ENCODE measurements at places on chromosomes 13 and 19. TPM values are rescaled to one million over a fixed set of nuclear protein-coding genes. Genes with fewer than 3 reads are reported as not detected.

DNA sequence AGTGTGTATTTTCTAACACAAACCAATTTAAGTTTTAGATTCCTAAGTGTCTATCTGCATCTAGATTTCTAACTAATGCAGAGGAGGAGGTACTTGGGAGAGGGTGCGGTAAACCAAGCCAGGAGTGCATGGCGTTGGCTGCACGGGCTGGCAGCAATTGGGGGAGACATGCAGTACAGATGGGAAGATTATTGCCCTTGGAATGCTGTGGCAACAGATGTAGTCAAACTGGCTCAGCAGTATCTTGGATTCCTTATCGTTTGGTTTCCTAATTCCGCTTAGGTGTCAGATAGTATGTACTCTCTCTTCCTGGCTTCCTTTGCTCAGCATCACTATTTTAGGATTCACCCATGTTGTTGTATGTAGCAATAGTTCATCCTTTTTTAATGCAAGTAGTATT is 29.4 kb upstream of the STK24 start:
- DNase-seq, result no peak

- DNase-seq, result no peak
These were observed 40.2 kb downstream of the CILP2 start for GRCh38 chr19:19578252-19578651.

GRCh38 chr13:91123456-91124127 is 223.9 kb upstream of the MIR17HG start:
- DNase-seq, result no peak

OR4F17 gene
- not detected for polyA plus RNA-seq

GRCh38 chr19:18102916-18103542 is 5.5 kb downstream of the MAST3 start:
- no peak for DNase-seq

B3GNT3 gene
- 4.1 TPM for polyA plus RNA-seq

NANOS3 gene
- 2.4 TPM for polyA plus RNA-seq

ATCAY gene
- polyA plus RNA-seq, result 1.2 TPM

GIPC3 gene
- polyA plus RNA-seq, result 1.4 TPM

DNA sequence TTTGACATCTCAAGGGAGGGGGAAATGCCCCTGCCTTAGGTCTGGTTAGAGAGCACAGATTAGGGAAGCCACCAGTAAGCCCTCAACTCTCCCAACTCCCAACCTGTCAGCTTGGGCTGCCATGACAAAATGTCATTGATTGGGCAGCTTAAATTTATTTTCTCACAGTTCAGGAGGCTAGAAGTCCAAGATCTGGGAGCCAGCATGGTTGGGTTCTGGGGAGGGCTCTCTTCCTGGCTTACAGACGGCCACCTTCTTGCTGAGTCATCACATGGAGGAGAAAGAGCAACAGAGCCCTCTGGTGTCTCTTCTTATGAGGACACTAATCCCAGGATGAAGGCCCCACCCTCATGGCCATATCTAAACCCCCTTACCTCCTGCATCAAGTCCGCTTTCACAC is 24.2 kb downstream of the C19orf12 start:
- no peak for DNase-seq

GRCh38 chr13:41137241-41137640 is 4.6 kb upstream of the KBTBD6 start:
- no peak for DNase-seq

DNA sequence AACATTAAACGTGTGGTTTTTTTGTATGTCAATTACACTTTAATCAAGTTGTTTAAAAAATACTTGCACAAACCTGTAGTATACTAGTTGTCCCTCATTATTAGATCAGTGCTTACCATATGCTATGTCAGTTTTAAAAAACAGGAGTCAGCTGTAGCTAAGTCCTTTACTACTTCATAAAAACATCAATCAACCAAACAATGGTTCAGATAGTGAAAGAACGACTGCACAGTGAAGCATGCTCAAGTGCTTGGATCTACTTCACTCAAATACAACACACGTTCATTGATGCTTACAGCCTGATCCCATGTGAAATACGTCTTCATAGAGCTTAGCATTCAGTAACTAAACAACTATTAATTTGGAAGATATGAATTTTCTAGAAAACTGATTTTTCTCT is 225.0 kb downstream of the FGF14 start:
- DNase-seq, result no peak

DNA sequence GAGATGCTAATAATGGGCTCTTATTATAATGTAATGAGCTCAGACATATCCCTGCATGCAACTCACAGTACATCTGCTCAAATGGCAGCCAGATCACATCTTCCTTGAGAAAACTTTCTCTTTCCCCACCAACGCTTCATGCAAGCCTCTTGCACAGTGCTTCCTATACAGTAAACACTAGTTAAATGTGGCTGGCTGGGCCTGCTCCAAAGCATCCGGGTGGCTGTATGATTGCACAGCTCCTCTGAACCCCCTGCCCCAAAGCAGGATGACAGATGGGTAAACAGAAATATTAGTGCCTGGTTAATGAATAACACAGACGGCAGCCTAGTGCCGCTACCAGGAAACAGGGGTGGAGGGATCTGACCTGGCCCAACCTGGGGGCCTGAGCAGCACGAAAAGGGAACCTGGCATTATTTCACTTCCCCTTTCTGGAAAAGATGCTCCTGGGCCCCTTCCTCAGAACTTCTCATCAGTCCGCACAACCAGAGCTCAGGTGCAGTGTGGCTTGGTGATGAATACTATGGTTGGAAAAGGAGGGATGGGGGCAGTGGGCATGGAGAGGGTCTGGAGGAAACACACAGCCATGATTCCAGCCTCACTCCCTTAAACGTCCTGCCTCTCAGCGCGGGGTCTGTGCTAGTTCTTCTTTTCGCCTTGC is 10.8 kb downstream of the FFAR2 start:
- DNase-seq, result no peak

GRCh38 chr13:30431269-30431940 is 9.1 kb downstream of the UBE2L5 start:
- DNase-seq, result no peak

DNA sequence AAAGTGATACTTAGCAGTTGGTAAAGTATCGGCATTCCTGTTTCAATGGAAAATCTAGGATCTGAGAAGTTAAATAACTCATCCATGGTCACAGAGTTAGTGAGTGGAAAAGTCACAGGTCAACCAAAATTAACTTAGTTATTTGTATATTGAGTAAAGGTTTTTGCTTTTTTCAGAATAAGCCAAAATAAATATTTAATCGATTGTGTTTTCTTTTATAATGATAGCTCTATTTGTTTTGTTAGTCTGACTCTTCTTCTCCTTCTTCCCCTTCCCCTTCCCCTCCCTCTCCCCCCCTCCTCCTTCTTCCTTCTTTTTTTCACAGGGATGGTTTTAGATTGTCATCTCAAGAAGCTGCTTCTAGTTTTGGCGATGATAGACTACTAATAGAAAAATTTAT is 173.5 kb downstream of the PCCA start:
- no peak for DNase-seq

ZNF808 gene
- 34.3 TPM for polyA plus RNA-seq

DNA sequence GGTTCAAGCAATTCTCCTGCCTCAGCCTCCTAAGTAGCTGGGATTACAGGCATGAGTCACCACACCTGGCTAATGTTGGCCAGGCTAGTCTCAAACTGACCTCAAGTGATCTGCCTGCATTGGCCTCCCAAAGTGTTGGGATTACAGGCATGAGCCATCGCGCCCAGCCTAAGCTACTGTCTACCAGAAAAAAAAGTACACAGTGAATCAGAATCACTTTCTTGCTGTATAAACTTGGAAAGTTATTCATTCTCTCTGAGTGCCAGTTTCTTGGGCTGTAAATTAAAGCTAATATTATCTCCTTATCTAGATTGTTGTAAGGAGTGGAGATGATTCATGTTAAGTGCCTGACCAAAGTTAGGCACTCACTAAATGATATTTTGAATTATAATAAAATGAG is 242.8 kb downstream of the ENOX1 start:
- DNase-seq, result no peak

- DNase-seq, result no peak
These were observed 8.5 kb downstream of the CDX2 start for GRCh38 chr13:27960362-27961226.

DNAAF3 gene
- polyA plus RNA-seq, result not detected

GRCh38 chr13:21316376-21316775 is 139.9 kb downstream of the MRPL57 start:
- DNase-seq, result no peak

DNA sequence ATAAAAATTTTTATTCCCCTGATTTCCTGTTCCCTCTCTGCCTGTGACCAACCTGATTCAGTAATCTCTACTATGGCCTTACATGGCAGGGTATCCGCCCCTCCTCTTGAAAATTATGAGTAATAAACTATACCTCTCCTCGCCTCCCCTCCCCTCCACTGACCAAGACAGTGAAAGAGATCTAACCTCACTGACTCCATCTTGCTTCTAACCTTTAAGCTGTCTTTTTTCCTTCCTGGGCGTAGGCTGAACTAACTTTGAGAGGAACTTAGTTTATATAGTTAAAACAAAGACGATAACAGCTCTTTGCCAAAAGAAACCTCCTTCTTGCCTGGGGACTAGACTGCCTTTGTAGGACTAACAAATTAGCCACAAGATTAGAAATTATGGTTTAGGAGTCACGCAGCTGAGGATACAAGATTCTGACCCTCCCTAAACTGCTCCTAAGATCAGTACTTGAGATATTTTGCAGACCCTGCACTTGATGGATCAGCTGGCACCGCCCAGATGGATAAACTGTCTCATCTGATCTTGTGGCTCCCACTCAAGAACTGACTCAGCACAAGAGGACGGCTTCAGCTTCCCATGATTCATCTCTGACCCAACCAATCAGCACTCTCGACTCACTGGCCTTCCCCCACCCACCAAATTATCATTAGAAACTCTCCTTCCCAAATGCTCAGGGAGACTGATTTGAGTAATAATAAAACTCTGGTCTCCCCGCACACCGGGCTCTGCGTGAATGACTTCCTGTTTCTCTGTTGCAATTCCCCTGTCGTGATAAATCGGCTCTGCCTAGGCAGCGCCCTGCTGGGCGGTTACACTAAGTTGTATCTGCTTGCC is 187.1 kb downstream of the TDRD3 start:
- no peak for DNase-seq

PEAK3 gene
- 0.05 TPM for polyA plus RNA-seq

DNA sequence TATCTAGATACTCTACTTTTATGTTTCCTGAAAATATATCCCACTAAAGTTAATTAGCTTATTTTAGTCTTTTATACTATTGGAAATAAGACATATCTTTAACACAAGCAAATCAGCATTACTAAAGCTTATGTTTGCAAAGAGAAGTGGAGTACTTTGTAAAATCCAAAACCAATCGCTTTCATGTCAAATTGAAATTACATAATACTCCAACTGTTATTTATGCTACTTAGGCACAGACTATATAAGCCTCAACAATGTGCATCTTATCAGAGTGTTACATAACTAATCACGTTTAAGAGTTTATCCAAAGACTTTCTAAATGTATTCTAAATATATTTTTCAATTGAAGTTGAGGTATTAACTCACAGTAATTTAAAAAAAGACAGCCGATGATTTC is 200.0 kb downstream of the PCDH20 start:
- DNase-seq, result no peak

GRCh38 chr13:64066711-64067110 is 2651.1 kb upstream of the PCDH20 start:
- DNase-seq, result no peak

DNA sequence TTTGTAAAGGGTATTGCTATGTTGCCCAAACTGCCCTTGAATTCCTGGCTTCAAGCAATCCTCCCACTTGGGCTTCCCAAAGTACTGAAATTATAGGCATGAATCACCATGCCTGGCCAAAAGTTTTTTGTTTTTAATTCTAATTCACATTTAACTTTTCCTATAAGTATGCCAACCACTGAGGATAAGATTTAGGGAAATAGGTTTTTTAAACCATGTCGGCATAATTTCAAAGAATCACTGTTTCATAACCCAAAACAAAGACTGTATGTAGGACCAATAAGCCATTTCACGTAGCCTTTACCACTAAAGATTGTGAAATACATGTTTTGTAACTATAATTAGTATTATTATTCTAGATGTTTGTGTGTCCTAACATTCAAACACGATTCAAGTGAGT is 8.2 kb downstream of the ZDHHC20 start:
- no peak for DNase-seq

- no peak for DNase-seq
These were observed 16.6 kb upstream of the LRP3 start for GRCh38 chr19:33177417-33177979.

HSD17B14 gene
- 4.2 TPM for polyA plus RNA-seq

DNA sequence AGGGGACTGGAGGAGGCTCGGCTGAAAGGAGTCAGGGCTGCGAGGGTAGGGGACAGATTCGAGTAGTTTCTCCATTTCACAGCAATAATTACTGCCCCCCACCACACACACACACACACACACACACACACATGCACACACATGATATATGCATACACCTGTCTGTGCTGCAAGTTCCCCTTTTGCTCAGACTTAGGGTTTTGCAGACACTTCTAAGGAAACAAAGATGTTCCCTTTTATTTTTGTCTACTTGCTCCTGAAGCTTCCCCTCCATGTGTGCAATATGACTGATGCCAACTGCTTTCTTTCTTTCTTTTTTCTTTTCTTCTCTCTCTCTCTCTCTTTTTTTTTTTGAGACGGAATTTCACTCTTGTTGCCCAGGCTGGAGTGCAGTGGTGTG is 13.4 kb downstream of the MBD3L2B start:
- no peak for DNase-seq

GRCh38 chr13:32549788-32550187 is 11.2 kb upstream of the N4BP2L2 start:
- DNase-seq, result no peak

ABHD13 gene
- 9.8 TPM for polyA plus RNA-seq

KDM4B gene
- polyA plus RNA-seq, result 15.8 TPM

DNA sequence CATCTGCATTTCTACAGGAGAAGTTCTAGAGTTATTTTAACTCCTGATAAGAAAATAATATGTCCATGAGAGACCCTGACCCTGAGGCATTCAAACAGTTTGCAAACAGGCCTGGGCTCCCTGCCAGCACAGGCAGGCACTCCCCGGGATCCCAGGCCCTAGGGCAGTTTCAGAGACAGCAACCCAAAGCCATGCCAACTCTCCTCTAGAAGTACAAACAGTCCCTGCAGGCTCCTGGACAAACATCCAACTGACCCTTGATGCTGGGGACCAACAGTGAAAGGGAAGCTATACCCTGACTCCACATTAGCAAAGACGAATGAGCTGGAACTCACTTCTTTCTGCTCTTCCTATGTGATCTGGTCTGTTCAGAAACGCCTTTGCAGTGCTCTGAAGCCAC is 44.8 kb downstream of the CCDC70 start:
- DNase-seq, result no peak

INAFM1 gene
- 7.1 TPM for polyA plus RNA-seq

DNA sequence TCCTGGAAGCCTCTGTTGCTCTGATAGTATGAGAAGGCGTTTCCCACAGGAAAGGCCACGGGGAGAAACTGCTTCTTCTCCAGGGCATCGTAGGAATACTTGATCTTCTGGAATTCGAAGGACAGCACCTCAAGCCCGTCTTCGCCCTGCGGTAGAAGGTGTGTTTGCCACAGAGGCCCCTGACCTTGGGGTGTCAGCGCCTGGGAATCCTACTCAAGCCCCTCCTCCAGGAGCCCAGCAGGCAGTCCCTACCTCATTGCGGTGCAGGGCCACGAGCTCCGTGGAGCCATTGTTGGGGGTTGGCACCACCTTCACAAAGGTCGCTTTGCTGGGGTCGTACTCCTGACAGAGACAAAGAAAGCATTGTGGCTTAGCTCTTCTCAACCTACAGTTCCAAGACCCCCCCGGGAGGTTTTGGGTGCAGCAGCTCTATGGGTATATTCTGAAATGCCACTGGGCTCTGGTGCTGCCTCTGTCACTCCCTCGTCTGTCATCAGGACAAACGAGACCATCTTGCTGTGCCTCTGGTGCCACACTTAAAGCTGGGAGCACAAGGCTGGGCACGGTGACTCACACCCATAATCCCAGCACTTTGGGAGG is 3.7 kb downstream of the ATP13A1 start:
- no peak for DNase-seq

GRCh38 chr13:25844559-25845434 is 207.0 kb downstream of the SHISA2 start:
- DNase-seq, result no peak

RASIP1 gene
- 22.0 TPM for polyA plus RNA-seq
